ENCODE measurements at places on chromosomes 7 and 10.

DNA sequence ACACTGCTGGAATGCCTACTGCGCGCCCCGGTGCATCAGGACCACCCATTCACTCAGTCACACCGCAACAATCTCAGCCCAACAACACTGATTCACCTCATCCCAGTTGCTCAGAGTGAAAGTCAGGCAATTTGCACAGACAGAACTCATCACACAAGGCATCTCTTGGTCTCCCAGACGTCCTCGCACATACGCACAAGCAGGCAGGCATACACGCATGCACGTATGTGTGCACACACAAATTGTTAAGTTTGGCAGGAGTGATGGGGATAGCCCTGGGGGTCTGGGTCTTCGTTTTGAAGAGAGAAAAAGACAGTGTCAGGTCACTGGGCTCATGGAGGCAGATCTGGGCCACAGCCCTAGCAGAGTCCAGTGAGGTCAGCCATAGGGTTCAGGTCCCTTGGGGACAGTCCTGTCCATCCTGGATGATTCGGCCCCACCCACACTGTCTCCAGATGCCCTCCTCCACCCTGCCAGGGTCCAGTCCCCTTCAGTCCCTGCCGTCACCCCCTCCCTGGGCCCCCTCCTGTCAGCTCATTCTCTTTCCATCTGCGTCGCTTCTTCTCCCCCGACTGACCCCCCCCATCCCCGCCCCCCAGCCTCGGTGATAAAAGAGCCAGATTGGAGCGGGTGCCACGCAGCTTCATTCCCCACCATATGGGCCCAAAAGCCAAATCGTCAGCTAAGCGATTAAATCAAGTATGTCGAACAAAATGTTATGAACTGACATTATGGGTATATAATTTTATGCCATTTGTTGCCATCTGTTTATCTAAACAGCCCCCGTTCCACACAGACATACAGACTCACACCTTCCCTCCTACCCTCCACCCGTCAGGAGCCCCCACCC, 48.5 kb upstream of the SLF2 start:
- peaks cover 25% of the 10 kb centered on the region for H3K27me3 ChIP-seq
- no peak overlapping the region for H3K4me3 ChIP-seq
- H3K36me3 ChIP-seq = no peaks in the 10 kb centered on the region
- H3K4me1 ChIP-seq = no peaks in the 10 kb centered on the region
- no peak for DNase-seq

DNA sequence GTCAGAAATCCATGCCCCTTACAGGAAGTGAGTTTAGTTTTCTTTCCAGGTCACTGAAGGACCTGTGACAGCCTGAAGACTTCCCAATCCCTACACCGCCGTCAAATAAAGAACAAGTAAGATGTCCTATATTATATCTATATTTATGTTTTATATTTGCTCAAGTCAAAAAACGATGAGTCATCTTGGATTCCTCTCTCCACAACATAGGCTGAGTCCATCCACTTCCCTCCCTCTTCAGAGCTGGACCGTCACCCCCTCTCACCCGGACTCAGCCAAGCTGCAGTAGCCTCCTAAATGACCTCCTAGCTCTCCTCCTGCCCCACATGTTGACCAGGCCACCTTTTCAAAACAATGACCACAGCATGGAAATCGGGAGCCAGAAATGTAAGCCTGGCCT, 53.5 kb downstream of the GLI3 start:
- H3K4me1 ChIP-seq = no peaks in the 10 kb centered on the region
- no peak overlapping the region for H3K4me3 ChIP-seq
- no peak overlapping the region for H3K27ac ChIP-seq
- H3K27me3 ChIP-seq = no peaks in the 10 kb centered on the region
- H3K36me3 ChIP-seq = no peaks in the 10 kb centered on the region

DNA sequence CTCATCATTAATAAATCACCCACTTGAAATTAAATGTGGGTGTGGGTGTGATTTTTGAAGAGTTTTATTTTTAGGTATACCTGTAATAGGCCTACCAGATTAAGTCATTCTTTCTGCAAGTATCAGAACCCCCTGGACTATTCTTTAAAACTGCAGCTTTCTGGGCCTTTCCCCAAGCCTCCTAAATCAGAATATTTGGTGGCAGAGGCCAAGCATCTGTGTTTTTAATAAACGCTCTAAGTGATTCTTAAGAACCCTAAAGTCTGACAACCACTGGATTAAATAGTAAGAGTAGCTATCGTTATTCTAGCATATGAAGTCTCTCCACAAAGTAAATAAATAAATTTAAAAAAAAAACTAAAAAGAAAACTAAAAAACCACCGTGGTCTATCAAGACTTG, 703.0 kb upstream of the NRP1 start:
- no peaks in the 10 kb centered on the region for H3K27me3 ChIP-seq
- H3K4me3 ChIP-seq = no peak overlapping the region
- no peaks in the 10 kb centered on the region for H3K4me1 ChIP-seq
- no peak overlapping the region for H3K27ac ChIP-seq
- no peaks in the 10 kb centered on the region for H3K36me3 ChIP-seq

DNA sequence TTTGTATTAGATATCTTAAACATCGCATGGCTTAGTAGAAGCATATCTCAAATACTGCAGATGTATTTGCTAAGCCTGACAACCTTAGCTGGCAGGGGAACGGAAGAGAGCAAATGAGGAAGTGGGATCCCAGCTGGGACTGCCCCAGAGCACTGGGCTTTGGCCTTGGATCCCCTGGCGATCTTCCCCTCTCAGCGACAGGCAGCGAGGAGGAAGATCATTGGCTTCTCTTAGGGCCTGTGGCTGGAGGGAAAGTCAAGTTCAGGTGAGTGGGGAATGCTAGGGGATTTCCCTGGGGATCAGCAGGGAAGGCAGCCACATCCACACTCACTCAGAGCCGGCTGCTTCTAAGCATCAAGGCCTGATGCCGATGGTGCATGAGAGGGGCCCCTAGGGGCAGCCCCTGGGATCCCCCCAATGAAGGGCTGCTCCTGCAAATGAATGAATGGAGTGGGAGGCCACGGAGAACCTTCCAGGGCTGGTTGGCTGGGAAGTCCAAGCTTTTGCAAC, 42.0 kb downstream of the LYZL2 start:
- H3K27me3 ChIP-seq = no peaks in the 10 kb centered on the region
- no peak overlapping the region for H3K27ac ChIP-seq
- H3K36me3 ChIP-seq = no peaks in the 10 kb centered on the region
- no peak overlapping the region for H3K4me3 ChIP-seq
- peaks cover 10% of the 10 kb centered on the region for H3K4me1 ChIP-seq
